Hepatocyte (in vitro differentiated cells): ENCODE measurements at places on chromosomes 4 and X. TPM values are rescaled to one million over a fixed set of nuclear protein-coding genes. Genes with fewer than 3 reads are reported as not detected.

DNA sequence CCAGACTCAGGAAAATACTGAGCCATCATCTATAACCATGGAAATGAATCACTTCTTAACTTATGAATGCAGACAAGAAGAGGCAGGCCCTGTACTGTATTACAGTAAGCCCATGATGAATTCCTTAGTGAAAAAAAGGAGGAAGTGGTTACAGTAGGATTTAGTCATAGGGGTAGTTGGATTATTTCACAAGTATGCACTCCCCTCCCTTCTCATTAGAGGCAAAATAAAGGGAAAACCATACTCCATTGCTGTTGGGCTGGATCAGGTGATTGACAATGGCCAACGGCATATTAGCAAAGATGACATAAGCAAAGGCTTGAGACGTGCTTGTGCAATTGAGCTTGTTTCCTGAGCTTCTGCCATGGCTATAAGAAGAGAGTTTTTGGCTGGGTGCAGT is 181.1 kb upstream of the PRPS2 start:
- no peak overlapping the region for H3K27ac ChIP-seq
- no peaks in the 10 kb centered on the region for H3K27me3 ChIP-seq
- no peaks in the 10 kb centered on the region for H3K36me3 ChIP-seq
- no peak for DNase-seq

DNA sequence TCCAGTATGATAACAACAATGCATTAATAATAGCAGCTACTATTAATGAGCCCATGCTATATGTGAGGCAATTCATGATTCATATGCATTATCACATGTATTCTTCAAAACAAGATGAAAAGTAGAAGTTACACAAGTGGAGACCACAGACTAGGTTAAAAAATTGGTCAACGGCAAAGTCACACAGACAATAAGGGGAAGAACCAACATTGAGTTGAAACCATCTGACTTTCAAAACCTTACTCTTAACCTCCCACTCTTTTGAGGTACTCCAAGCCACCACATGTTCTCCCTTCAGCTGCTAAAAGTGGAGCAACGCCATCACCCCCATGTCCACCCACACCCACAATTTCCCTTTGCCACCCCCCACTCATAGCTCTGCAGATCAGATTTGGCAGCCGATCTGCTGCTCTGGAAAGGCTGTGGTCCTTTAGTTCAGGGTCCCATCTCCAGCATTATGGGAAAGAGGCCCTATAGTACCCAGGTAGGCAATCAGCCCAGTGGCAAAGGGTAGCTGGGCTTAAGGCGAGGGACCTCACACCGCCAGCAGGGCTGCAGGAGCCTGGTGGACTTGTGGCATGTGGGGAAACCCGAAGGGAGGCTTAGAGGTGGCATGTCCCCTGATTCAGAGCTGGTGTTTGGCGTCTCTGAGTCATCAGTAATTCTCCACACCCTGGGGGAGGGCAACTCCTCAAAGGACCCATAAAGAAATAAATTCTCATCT is 33.5 kb upstream of the CYBB start:
- peak; percentile 31 for DNase-seq
- H3K27me3 ChIP-seq, result no peaks in the 10 kb centered on the region
- no peaks in the 10 kb centered on the region for H3K4me1 ChIP-seq
- no peak overlapping the region for H3K4me3 ChIP-seq

TEX11 gene
- not detected in 2 replicates for polyA plus RNA-seq

CLGN gene
- 28.2 and 30.7 TPM in 2 replicates for polyA plus RNA-seq

RBM41 gene
- 10.1 and 14.4 TPM in 2 replicates for polyA plus RNA-seq
